Breast epithelium (tissue), 4 donors: ENCODE measurements at places on chromosomes 2 and 18. TPM values are rescaled to one million over a fixed set of nuclear protein-coding genes. Genes with fewer than 3 reads are reported as not detected.

DNA sequence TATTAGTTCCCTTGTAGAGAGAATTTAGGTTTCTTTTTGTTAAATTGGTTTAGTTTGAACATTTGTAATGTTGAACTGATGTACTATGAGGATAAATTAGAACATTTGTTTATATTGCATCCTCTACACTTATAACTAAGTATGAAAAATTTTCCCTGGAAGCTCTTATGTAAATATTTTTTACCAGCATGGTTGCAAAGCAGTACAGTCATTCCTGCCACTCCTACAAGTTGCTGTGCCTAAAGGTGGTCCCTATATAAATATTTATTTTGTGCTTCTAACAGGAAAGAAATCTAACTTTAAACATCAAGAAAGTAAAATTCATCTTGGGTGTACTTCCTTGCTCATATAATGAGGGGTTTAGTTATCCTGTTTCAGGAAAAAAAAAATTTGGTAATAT lies 14.2 kb downstream of the TWSG1 start:
- no peak overlapping the region for H3K4me3 ChIP-seq
- DNase-seq: no peak
- no peaks in the 10 kb centered on the region for H3K36me3 ChIP-seq
- no peaks in the 10 kb centered on the region for H3K4me1 ChIP-seq
- no peak overlapping the region for H3K27ac ChIP-seq

- no peak overlapping the region for H3K27ac ChIP-seq
- H3K36me3 ChIP-seq: no peaks in the 10 kb centered on the region
- H3K27me3 ChIP-seq: no peaks in the 10 kb centered on the region
- H3K4me3 ChIP-seq: no peak overlapping the region
- no peaks in the 10 kb centered on the region for H3K4me1 ChIP-seq
- DNase-seq: no peak
These were observed 323.5 kb upstream of the TANK start for GRCh38 chr2:160836755-160837154.

DNA sequence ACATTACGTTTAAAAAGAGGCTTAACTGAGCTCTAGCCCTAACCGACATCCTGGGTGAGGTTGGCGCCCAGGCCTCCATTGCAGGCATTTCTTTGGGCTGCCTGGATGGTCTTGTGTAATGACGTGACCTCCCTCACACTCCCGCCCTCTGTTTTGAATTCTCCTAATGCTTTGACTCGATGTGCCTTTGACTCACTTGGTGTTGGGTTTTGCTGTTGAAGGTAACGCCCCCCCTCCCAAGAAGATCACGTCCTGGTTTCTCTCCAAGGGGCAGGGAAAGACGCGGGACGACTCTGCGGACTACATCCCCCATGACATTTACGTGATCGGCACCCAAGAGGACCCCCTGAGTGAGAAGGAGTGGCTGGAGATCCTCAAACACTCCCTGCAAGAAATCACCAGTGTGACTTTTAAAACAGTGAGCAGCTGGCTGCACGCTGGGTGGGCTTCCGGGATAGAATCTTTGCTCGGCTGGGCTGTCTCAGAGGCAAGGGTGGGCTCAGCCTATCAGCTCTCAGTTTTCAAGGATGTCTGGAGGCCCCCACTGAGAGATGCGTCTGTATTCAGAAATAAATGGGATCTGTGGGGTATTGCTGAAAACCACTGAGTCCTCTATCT lies 87.9 kb upstream of the ATG16L1 start:
- DNase-seq: no peak
- no peak overlapping the region for H3K27ac ChIP-seq
- H3K4me3 ChIP-seq: no peak overlapping the region
- H3K36me3 ChIP-seq: no peaks in the 10 kb centered on the region

- H3K4me3 ChIP-seq: peak within 1 kb of the TSS; percentile 13
- no peaks in the 10 kb centered on the region for H3K27me3 ChIP-seq
- H3K27ac ChIP-seq: peak within 1 kb of the TSS; percentile 44
- H3K4me1 ChIP-seq: no peaks in the 10 kb centered on the region
- DNase-seq: peak; percentile 66
These were observed at the start of gene FLACC1 for GRCh38 chr2:201357221-201357620. Gene FLACC1 (minus strand): TSS chr2:201357345. CDS start chr2:201351404, 5,941 bp downstream.

GRCh38 chr2:97751752-97752151 lies 38.4 kb downstream of the ZAP70 start:
- H3K4me1 ChIP-seq: no peaks in the 10 kb centered on the region
- no peak overlapping the region for H3K4me3 ChIP-seq
- no peaks in the 10 kb centered on the region for H3K27me3 ChIP-seq
- no peak for DNase-seq
- no peaks in the 10 kb centered on the region for H3K36me3 ChIP-seq

DNA sequence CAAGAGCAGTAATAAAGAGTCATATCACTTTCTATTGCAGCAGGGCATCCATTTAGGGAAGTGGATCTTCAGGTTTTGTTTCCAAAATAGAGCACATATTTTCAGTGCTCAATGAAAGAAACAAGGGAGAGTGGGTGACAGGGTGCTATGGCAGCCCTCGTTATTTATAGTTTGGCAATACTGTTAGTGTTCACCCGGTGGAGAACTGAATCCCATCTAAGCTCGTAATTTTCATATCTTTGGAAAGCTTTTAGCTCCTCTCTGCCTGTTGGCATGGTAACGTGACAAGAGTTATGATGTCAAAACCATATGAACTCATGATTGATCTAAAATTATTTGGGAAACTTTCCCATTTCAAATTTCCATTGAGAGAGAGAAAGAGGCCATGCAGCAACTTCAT lies 331.9 kb downstream of the LRRTM1 start:
- H3K36me3 ChIP-seq: no peaks in the 10 kb centered on the region
- H3K4me3 ChIP-seq: no peak overlapping the region
- no peaks in the 10 kb centered on the region for H3K4me1 ChIP-seq
- DNase-seq: no peak

DNA sequence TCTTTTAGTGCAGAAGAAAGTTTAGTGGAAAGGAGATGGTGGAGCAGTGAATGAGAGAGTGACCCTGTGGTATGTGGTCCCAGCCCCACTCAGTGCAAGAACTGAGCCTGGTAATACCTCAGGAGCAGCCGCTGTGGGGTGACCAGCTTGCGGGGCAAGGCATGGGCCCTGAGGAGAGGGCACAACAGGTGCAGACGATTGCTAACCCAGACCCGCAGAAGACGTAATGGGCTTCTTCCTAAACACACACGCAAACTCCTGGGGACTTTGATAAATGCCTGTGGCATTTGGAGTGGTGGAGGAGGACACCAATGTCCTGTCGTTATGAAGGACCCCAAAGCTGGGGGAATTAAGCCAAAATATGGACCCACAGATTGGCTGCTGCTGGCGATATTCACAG lies 78.7 kb downstream of the GFPT1 start:
- peaks cover 26% of the 10 kb centered on the region for H3K4me1 ChIP-seq
- no peaks in the 10 kb centered on the region for H3K27me3 ChIP-seq
- no peaks in the 10 kb centered on the region for H3K36me3 ChIP-seq
- H3K27ac ChIP-seq: peak overlapping the region; percentile 91
- H3K4me3 ChIP-seq: no peak overlapping the region

- no peak overlapping the region for H3K4me3 ChIP-seq
- no peaks in the 10 kb centered on the region for H3K36me3 ChIP-seq
- no peaks in the 10 kb centered on the region for H3K4me1 ChIP-seq
These were observed 96.5 kb downstream of the PKP4 start for GRCh38 chr2:158553257-158553656.

DNA sequence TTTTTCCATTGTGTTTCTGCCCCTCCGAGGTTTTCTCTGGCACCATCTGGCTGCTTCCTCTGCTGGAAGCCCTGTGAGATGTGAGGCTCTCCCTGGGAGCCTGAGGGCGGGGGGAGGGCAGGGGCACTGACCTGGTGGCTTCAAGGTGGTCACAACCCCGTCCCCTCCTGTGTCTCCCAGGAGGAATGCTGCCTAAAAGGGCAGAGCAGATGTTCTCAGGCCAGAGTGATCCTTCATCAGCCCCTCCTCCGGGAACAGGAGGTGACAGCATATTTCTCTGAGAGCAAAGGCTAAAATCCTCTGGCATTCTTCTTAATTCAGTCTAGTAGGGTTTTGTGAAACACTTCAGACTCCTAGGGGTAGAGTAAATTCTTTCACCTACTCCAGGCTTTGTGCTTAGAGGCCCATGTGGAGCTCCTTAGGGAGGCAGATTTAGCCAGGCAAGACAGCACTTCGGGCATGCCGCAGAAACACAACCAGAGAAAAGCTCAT lies 18.3 kb upstream of the GREB1 start:
- no peak overlapping the region for H3K27ac ChIP-seq
- no peaks in the 10 kb centered on the region for H3K36me3 ChIP-seq
- no peaks in the 10 kb centered on the region for H3K4me1 ChIP-seq
- H3K27me3 ChIP-seq: no peaks in the 10 kb centered on the region
- H3K4me3 ChIP-seq: no peak overlapping the region

DNA sequence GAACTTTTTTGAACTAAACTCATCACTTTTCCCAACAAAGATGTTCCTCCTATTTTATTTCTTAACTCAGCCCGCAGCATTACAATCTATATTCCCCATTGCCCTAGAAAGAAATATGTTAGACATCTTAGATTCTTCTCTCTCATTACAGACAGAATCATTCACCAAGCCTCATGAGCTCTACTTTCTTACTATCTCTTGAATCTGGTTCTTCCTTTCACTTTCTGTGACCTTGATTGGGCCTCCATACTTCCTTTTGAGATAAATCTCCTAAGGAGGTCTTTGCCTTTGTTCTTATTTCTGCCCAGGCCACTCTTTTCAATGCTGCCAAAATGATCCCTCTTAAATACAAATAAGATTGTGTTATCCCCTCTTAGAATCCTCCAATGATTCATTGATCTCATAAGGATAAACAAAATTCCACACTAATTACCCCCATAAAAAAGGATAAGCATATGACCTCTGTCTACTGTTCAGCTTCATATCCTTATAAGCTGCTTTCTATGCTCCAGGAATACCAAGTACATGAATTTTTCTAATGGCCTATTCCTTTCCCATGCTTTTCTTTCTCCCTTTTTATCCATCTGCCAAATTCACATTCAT lies 400.0 kb downstream of the ARHGAP15 start:
- H3K4me3 ChIP-seq: no peak overlapping the region
- no peak overlapping the region for H3K27ac ChIP-seq
- no peaks in the 10 kb centered on the region for H3K27me3 ChIP-seq
- peaks cover 17% of the 10 kb centered on the region for H3K4me1 ChIP-seq
- H3K36me3 ChIP-seq: no peaks in the 10 kb centered on the region

GRCh38 chr2:184830531-184830930 lies 232.2 kb downstream of the ZNF804A start:
- H3K27me3 ChIP-seq: no peaks in the 10 kb centered on the region
- no peak overlapping the region for H3K4me3 ChIP-seq
- DNase-seq: no peak
- no peak overlapping the region for H3K27ac ChIP-seq
- no peaks in the 10 kb centered on the region for H3K4me1 ChIP-seq

GRCh38 chr2:215983581-215984351 lies 29.6 kb downstream of the MREG start:
- peak overlapping the region; percentile 88 for H3K27ac ChIP-seq
- no peaks in the 10 kb centered on the region for H3K36me3 ChIP-seq
- no peaks in the 10 kb centered on the region for H3K4me1 ChIP-seq
- no peaks in the 10 kb centered on the region for H3K27me3 ChIP-seq
- H3K4me3 ChIP-seq: no peak overlapping the region
- DNase-seq: no peak

- no peaks in the 10 kb centered on the region for H3K36me3 ChIP-seq
- no peak overlapping the region for H3K27ac ChIP-seq
- no peak overlapping the region for H3K4me3 ChIP-seq
- no peaks in the 10 kb centered on the region for H3K27me3 ChIP-seq
These were observed 167.5 kb downstream of the GRB14 start for GRCh38 chr2:164453656-164454305.

- no peak for DNase-seq
- H3K36me3 ChIP-seq: no peaks in the 10 kb centered on the region
- no peaks in the 10 kb centered on the region for H3K4me1 ChIP-seq
- H3K27ac ChIP-seq: no peak overlapping the region
These were observed 118.3 kb upstream of the DNAJC10 start for GRCh38 chr2:182597570-182598295.

DNA sequence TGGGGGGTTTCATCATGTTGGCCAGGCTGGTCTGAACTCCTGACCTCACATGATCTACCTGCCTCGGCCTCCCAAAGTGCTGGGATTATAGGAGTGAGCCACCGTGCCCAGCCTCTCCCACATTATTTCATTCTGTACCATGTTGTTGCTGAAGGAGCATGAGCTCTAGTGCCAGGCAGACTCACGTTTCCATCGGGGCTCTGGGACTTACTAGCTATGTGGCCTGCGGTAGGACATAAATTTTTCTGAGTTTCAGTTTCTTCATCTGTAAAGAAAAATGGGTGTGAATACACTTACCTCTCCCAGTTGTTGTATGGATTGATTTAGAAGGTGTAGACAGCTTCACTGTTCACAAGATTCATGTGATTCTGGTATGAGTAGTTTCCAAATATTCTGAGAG lies 30.8 kb upstream of the CCL20 start:
- H3K27ac ChIP-seq: no peak overlapping the region
- DNase-seq: no peak
- H3K36me3 ChIP-seq: no peaks in the 10 kb centered on the region
- no peaks in the 10 kb centered on the region for H3K4me1 ChIP-seq

DNA sequence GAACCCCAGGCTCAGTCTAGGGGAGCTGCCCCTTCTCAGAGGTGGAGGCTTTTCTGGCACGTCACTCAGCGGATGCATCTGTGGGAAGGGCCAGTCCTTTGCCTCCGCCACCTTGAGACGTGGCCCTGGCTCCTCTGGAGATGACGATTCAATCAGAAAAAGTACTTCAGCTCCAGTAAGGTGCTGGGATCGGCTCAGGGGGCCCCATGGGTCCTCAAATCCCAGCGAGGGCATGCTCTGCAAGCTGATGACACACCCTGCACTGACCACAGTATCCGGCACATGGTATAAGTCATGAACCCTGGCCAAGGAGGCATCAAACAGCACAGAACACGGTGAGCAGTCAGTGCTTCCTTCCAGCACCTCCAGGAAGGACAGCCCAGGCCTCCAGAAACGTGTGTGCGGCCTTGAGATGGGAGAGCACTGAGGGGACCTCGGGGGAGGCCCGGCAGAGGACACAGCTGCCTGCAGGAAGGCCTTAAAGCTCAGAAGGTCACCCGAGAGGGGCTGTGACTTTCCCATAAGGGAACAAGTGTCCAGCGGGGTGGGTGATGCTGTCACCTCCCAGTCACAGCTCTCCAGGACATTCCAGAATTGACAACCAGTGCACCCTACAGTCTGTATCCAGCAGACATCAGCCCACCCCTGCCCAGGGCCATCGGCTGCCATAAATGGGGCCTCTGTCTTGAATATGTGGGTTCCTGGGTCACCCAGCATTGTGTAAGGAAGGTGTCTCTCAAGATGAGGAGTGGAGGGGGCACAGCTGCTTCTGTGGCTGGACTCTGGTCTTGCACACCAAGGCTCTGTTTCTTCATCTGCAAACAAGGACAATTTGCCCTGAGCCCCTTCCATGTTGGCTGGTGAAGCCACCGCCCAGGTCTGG lies 205.8 kb downstream of the NDUFA10 start:
- no peak overlapping the region for H3K27ac ChIP-seq
- H3K36me3 ChIP-seq: no peaks in the 10 kb centered on the region

- no peak overlapping the region for H3K27ac ChIP-seq
- H3K36me3 ChIP-seq: no peaks in the 10 kb centered on the region
- DNase-seq: no peak
- no peaks in the 10 kb centered on the region for H3K27me3 ChIP-seq
These were observed 148.0 kb downstream of the SMAD7 start for GRCh38 chr18:48802543-48803290.

GRCh38 chr2:45627911-45628310 lies 16.8 kb upstream of the SRBD1 start:
- no peak overlapping the region for H3K4me3 ChIP-seq
- H3K4me1 ChIP-seq: no peaks in the 10 kb centered on the region
- no peaks in the 10 kb centered on the region for H3K36me3 ChIP-seq
- no peaks in the 10 kb centered on the region for H3K27me3 ChIP-seq

POTEI gene
- total RNA-seq: 1.2 TPM

FEV gene
- total RNA-seq: not detected

IKZF2 gene
- 22.0 TPM for total RNA-seq

PPP1R1C gene
- 4.2 TPM for total RNA-seq

ADCY3 gene
- total RNA-seq: 89.1 TPM

HSPE1 gene
- total RNA-seq: 124 TPM

COL4A4 gene
- 3.8 TPM for total RNA-seq
